ENCODE measurements at places on chromosomes 12 and 14. TPM values are rescaled to one million over a fixed set of nuclear protein-coding genes. Genes with fewer than 3 reads are reported as not detected.

DNA sequence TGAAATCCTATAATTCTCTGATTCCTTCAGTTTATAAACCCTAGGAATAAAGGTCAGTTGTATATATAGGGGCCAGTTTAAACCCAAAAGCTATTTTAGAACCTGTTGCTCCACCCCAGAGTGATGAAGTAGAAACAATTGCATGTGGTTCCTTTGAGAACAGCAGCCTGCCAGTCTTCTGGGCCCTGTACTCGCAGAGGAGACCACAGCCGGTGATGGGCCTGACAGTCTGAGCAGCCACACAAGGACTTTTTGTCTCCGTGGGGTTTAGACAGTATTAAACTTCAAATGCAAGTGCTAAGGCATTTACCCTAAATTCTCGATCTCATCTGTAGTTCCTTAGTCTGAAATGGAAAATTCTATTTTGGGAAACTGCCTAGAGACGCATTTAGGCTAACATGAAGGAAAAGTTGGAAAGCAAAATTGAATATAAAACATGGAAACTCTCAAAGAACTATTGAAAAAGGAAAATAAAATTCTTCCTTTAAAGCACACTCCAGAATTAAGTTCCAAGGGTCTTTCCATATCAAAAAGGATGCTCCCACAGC lies 80.6 kb downstream of the PRICKLE1 start:
- H3K4me3 ChIP-seq: no peak overlapping the region
- no peak overlapping the region for H3K27ac ChIP-seq
- DNase-seq: no peak
- no peaks in the 10 kb centered on the region for H3K36me3 ChIP-seq

Gene CAPZA3
- total RNA-seq: 0.35 TPM

Gene CCDC196
- not detected for total RNA-seq

DNA sequence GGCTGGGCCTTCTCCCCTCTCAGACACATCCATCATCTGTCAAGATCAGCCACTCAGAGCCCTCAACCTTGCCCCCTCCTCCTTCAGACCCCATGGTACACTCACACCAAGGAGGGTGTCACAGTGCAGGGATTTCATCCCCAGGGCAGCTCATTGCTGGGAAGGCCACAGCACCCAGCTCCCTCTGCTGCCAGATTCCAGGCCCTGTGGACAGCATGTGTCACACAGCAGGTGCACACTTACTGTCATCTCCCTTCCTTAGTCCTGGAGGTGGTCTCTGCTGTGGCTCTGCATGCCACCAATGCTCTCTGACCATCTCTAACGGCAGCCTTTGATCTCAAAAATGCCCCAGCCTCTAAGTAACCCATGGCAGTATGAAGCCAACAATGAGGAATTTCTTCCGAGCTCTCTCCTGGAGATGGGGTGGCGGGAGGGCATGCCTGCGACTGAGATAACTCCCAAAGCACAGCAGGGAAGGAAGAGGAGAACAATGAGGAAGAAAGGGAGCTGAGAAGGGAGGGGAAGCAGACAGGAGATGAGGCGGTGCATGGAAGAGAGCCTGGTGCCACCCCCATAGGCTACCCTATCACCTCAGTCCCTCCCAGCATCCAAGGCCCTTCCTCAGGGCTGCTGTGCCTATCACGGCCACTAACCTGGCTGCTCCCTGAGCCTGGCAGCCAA lies 101.0 kb downstream of the SINHCAF start:
- no peak for DNase-seq
- H3K27me3 ChIP-seq: no peaks in the 10 kb centered on the region
- H3K4me1 ChIP-seq: no peaks in the 10 kb centered on the region

- H3K4me1 ChIP-seq: no peaks in the 10 kb centered on the region
- no peaks in the 10 kb centered on the region for H3K36me3 ChIP-seq
- H3K27ac ChIP-seq: no peak overlapping the region
- H3K27me3 ChIP-seq: no peaks in the 10 kb centered on the region
- DNase-seq: no peak
- H3K4me3 ChIP-seq: no peak overlapping the region
Observed at GRCh38 chr12:127519779-127520178, 747.2 kb upstream of the TMEM132C start.

Gene RGS6
- 1.0 TPM for total RNA-seq

Gene KRT78
- total RNA-seq: not detected

DNA sequence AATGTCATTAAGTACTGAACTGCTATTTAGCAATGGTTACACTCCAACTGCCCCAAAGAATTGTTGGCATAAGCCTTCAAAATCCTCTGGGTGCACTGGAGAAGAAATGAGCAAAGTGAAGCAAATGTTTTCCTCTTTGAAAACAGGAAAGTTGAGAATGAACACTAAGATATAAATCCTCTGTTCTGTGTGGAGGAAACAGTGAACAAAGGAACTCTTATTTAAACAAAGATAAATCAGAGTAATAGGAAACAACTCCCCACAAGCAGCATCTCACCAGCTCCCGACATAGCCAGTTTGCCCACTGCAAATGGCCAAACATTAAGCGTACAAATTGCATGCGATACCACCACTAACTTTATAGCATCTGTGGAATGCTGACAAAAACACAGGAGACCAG lies 54.0 kb downstream of the BCAT1 start:
- no peak for DNase-seq
- H3K36me3 ChIP-seq: no peaks in the 10 kb centered on the region
- no peaks in the 10 kb centered on the region for H3K27me3 ChIP-seq
- no peak overlapping the region for H3K27ac ChIP-seq

GRCh38 chr12:71576496-71576895 lies 87.2 kb downstream of the ZFC3H1 start:
- no peak overlapping the region for H3K27ac ChIP-seq
- H3K4me1 ChIP-seq: no peaks in the 10 kb centered on the region
- no peaks in the 10 kb centered on the region for H3K36me3 ChIP-seq

- no peaks in the 10 kb centered on the region for H3K27me3 ChIP-seq
- no peak overlapping the region for H3K4me3 ChIP-seq
- no peaks in the 10 kb centered on the region for H3K4me1 ChIP-seq
- H3K36me3 ChIP-seq: no peaks in the 10 kb centered on the region
Observed at GRCh38 chr12:51836041-51836826, 12.3 kb downstream of the FIGNL2 start.

GRCh38 chr14:54877015-54877702 lies 25.5 kb downstream of the GCH1 start:
- H3K4me1 ChIP-seq: no peaks in the 10 kb centered on the region
- no peak overlapping the region for H3K4me3 ChIP-seq
- no peak for DNase-seq

DNA sequence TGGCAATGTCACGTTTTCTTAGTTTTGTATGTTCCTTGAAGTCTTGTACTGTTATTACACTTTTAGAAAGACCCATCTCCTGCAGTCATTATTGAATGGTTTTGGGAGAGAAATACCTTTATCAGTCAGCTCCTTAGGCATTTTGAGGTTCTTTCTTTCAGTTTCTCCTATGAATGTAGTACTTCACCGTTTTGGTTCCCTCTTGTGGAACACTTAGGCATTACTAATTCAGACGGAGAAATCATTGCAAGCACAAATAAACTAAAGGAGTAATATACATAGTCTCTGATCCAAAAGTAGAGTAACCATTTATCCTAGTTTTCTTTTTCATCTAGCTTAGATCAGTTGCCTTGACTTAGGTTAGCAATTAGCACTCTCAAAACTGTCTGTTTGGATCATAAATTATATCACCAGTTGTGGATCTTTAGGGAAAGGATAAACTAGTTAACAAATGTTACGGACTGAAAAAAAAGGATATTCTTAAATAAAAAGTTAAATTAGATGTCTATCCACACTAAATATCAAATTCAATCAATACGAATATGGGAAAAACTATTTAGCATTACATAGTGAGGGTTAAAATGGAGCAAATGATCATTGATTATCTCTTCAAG lies 1538.3 kb upstream of the SEL1L start:
- no peak for DNase-seq
- no peak overlapping the region for H3K27ac ChIP-seq
- no peaks in the 10 kb centered on the region for H3K27me3 ChIP-seq

DNA sequence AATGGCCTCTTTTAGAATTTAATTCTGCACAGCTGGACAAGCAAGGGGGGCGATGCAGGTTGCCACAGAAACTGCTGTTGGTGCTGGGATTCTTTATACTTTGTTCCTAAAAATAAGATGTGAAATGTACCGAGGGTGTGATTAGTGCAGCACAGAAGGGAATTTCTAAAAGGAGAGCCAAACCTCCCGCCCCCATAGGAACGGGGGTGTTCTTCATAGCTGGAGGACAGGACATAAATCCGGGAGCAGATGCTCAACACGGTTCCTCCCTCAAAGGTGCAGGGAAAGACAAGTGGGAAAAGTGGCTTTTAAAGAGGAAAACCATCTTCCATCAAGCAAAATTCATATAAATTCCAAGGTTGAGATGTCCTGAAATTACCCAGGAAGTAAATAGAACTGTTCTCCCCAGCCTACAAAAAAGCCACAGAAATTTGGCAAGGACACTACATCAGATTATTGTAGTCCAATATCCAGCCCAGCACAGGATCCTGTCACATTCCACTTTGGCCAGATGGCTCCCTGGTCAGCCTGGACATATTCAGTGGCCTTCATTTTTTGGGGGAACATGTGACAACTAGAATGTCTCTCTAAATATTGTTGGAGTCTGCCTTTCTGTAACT lies 51.4 kb upstream of the TMX1 start:
- H3K27ac ChIP-seq: peak overlapping the region; percentile 26
- H3K4me3 ChIP-seq: no peak overlapping the region
- H3K4me1 ChIP-seq: no peaks in the 10 kb centered on the region
- DNase-seq: peak; percentile 37
- H3K36me3 ChIP-seq: no peaks in the 10 kb centered on the region

GRCh38 chr12:92278378-92278828 lies 132.8 kb upstream of the BTG1 start:
- H3K36me3 ChIP-seq: no peaks in the 10 kb centered on the region
- peak; percentile 43 for DNase-seq
- peak overlapping the region; percentile 70 for H3K27ac ChIP-seq
- no peaks in the 10 kb centered on the region for H3K27me3 ChIP-seq

DNA sequence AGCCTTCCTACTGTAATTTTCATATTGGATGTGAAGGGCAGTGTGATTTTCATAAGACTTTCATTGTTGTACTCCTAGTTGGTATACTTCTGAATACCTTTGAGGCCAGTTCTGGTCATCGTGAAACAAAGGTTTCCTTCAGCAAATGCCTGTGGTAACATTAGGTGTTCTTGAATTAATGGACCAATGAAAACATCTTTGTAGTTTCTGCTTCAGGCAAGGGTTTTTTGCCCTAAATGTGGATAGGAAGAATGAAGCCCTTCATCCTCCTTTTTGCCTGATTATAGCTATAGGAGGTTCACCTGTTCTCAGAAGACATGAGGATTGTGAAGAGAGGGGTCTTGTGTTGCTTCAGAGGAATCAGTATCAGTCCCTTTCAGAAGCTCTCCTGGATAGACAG lies 60.7 kb downstream of the PTPN11 start:
- H3K27ac ChIP-seq: no peak overlapping the region
- no peak for DNase-seq
- no peak overlapping the region for H3K4me3 ChIP-seq
- no peaks in the 10 kb centered on the region for H3K27me3 ChIP-seq
- H3K36me3 ChIP-seq: no peaks in the 10 kb centered on the region

DNA sequence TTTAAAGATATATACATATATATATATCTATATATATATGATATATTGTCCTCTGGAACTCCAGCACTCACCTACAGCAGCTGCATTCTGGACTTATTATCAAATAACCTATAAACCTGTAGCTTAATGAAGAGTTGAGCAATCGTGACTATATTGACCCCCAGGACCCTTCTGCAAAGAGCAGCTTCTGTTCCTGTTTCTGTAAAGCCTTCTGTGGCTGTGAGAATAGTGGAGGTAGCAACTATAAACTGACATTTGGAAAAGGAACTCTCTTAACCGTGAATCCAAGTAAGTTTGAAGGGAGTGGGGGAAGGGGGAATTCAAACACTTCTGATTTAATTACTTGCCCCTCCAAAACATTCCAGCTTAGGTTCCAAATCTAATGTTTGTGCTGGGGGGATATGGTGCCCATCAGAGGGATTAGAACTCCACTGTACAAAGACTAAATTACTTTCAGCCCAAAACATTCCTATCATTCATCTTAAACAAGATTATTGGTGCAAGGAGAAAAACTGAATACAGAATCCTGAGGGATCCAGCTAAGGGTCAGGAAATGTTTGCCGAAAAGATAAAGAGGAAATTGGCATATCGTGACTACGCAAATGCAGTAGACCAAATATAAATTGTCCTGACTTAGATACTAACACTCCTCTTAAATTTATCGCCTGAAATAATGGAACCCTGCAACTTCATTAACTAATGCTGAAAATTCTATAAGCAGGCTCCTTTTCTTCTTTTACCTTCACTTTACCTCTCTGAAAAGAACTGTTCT lies 106.1 kb downstream of the DAD1 start:
- no peak overlapping the region for H3K4me3 ChIP-seq
- H3K4me1 ChIP-seq: peaks cover 5% of the 10 kb centered on the region
- H3K27me3 ChIP-seq: no peaks in the 10 kb centered on the region
- no peak for DNase-seq
- no peaks in the 10 kb centered on the region for H3K36me3 ChIP-seq
- H3K27ac ChIP-seq: no peak overlapping the region

GRCh38 chr12:63276537-63277365 lies 125.8 kb upstream of the AVPR1A start:
- DNase-seq: no peak
- H3K27ac ChIP-seq: peak overlapping the region; percentile 32
- H3K4me3 ChIP-seq: no peak overlapping the region
- no peaks in the 10 kb centered on the region for H3K36me3 ChIP-seq

DNA sequence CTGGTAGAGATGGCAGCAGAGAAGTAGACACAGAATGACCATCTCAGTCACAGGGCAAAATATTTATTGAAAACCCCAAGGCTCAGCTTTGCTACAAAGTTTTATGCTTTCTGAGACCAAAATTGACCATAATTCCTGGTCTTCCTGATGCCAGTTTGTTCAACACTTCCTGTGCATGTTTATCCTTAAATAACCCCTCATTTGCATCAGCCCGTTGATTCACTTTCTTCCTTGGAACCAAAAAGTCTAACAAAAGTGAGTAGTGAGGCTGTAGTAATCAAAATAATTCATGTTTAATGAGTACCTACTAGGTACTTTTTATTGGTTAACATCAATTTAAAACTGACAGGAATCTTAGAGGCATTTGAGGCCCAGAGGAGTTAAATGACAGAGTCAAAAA lies 51.7 kb downstream of the TRHDE start:
- no peaks in the 10 kb centered on the region for H3K36me3 ChIP-seq
- H3K4me1 ChIP-seq: no peaks in the 10 kb centered on the region
- no peak overlapping the region for H3K27ac ChIP-seq
- H3K4me3 ChIP-seq: no peak overlapping the region

Gene KDM5A
- total RNA-seq: 76.1 TPM

DNA sequence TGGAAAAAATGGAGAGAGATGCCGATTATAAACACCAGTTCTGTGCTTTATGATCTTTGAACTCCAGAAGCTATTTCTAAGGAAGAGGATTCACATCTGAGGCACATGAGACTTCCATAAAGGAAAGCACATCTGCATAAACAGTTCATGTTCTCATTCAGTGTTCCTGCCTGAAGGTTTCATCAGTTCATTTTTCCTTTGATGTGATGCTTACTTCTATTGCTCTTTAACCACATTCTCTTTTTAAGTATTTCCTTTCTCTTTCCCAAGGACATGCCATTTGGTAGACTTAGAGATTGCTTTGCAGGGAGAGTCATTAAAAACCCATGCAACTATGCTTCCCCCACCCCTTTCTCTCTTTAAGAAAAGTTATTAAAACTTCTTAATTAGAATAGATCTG lies 387.0 kb upstream of the FLRT2 start:
- H3K4me3 ChIP-seq: no peak overlapping the region
- no peaks in the 10 kb centered on the region for H3K4me1 ChIP-seq
- H3K27ac ChIP-seq: no peak overlapping the region
- no peaks in the 10 kb centered on the region for H3K36me3 ChIP-seq
- DNase-seq: no peak
- H3K27me3 ChIP-seq: no peaks in the 10 kb centered on the region

Gene RNASE7
- total RNA-seq: not detected

Gene DDN
- not detected for total RNA-seq

Gene RNASE2
- not detected for total RNA-seq
